Testis (tissue), 5 donors: ENCODE measurements at places on chromosomes 13 and 19. TPM values are rescaled to one million over a fixed set of nuclear protein-coding genes. Genes with fewer than 3 reads are reported as not detected.
A peak's percentile ranks its signal among the peaks of the same experiment; 100 is the strongest.

GRCh38 chr13:113152984-113153809 lies 5.3 kb upstream of the PROZ start:
- DNase-seq = peak; percentile 67

GRCh38 chr13:43326100-43326499 lies 302.7 kb downstream of the DNAJC15 start:
- DNase-seq = peak; percentile 31

- no peak for DNase-seq
Measured at GRCh38 chr13:35769812-35770211, 293.3 kb upstream of the MAB21L1 start.

DNA sequence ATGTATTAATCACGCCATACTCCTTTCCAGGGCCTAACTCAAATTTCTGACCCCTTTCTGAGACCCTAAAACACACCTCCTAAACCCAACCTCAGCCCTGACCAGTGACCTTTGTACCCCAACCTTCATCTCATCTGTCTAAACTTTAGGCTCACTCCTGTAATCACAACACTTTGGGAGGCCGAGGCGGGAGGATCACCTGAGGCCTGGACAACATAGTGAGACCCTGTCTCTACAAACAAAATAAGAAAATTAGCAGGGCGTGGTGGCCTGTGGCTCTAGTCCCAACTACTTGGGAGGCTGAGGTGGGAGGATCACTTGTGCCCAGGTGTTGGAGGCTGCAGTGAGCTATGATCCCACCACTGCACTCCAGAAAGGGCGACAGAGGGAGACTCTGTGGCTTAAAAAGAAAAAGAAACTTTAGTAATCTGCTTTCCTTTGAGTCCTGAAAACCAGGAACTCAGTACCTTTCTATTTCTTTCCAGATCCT lies 4.7 kb downstream of the RTN2 start:
- DNase-seq = no peak

DNA sequence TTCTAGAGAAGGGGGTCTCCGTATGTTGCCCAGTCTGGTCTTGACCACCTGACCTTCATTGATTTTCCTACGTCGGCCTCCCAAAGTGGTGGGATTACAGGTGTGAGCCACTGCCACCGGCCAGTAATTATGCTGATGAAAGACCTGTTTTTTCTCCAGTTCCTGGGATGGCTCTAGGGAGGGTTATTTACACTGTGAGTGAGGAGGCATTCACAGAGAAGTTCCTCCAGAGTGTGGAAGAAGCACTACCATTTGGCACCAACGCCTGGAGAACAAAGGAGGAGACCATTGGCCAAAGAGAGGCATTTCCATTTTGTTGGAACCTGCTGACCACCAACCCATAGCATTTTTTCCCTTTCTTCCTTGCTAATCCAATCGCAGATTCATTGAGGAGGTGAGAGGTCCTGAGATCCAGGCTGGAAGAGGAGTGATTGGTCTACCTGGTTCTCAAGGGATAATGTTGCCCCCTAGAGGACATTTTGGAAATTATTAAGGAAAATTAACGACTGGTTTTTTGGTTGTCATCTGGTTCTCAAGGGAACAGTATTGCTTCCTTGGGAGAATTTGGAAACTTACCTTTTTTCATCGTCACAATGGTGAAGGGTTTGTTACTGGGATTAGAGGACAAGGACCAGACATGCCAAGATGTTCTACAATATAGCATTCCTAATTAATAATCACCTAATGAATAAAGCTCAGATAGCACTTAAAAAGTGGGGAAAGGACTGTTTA lies 5.5 kb upstream of the SAE1 start:
- DNase-seq = peak; percentile 40

DNA sequence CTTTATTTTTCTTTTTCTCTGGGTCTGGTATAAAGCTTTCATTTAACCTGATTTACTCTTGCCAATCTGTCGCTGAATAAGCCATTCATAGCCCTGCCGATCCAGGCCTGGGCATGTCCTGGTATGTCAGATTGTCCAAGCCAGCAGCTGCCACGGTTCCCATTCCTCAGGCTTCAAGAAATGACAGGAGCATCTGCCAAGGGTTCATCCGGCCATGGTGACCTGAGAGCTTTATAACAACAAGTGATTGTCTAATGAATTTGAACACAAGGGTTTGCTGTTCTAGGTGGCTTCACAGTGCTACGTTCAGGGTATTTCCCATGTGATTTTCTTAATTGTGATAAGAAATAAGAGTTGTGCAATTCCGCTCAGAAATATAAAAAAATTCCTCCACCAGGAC lies 20.0 kb downstream of the PNMA8A start:
- no peak for DNase-seq

- peak; percentile 35 for DNase-seq
Measured at GRCh38 chr19:42024622-42025111, 30.6 kb upstream of the ATP1A3 start.

GRCh38 chr19:16283210-16284061 lies 41.2 kb upstream of the KLF2 start:
- peak; percentile 87 for DNase-seq

DNA sequence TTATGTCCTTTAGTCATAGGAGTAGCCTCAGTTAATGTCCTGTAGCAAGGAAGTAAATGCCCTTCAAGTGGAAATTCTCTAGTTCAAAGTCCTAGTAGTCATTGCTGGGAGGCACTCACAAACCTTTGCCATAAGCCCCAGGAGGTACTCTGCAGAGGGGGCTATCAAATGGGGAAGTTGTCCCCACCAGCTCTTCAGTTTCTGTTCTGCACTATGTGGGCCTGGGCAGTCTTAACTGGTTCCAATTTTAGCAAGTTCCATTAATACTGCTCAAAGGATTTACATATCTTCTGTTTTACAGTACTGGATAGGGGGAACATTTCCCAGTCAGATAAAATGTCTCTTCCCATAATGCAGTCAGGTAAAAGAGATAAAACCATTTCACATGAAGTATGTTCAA lies 101.3 kb downstream of the B3GLCT start:
- no peak for DNase-seq

- peak; percentile 59 for DNase-seq
Measured at GRCh38 chr13:112968910-112969691, at the start of gene MCF2L. TSS of gene MCF2L (plus strand) at chr13:112969214. CDS start at chr13:112969380, 166 bp downstream.

Gene KLK15
- 7.4 TPM for polyA plus RNA-seq

Gene LGALS4
- polyA plus RNA-seq = 1.6 TPM
